ENCODE measurements at places on chromosomes 1 and 21. TPM values are rescaled to one million over a fixed set of nuclear protein-coding genes. Genes with fewer than 3 reads are reported as not detected.

Gene CLCNKB
- not detected for total RNA-seq

Gene MTARC1
- 3.4 TPM for total RNA-seq

Gene SYDE2
- 6.6 TPM for total RNA-seq

Gene BTG2
- 55.2 TPM for total RNA-seq

Gene SMPDL3B
- total RNA-seq, result 0.27 TPM

Gene SLC44A5
- total RNA-seq, result 12.5 TPM

Gene LCE2A
- not detected for total RNA-seq

All from thoracic aorta endothelial cell (primary cell).